GM12878 (cell line): ENCODE measurements at places on chromosomes 16 and 17. TPM values are rescaled to one million over a fixed set of nuclear protein-coding genes. Genes with fewer than 3 reads are reported as not detected.

DNA sequence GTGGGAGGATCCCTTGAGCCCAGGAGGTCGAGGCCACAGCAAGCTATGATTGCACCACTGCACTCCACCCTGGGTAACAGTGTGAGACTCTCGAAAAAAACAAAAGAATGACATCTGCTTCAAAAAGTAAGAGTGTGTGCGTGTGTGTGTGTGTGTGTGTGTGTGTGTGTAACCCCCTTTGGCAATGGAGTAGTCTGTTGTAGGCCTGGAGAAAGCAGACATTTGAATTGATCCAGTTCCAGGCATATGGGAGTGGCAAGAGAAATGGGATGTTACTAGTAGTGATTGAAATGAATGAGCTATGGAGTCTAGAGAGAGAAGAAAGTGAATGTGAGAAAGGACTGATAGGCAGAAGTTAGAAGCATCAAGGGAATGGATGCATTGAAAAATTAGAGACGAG, 9.9 kb downstream of the CASC3 start:
- no peak overlapping the region for H3K4me3 ChIP-seq
- peaks cover 17% of the 10 kb centered on the region for H3K36me3 ChIP-seq
- DNase-seq: no peak
- H3K27ac ChIP-seq: no peak overlapping the region

GRCh38 chr16:21701271-21701670, 37.5 kb downstream of the OTOA start:
- H3K4me3 ChIP-seq: no peak overlapping the region
- H3K36me3 ChIP-seq: no peaks in the 10 kb centered on the region
- H3K4me1 ChIP-seq: peaks cover 11% of the 10 kb centered on the region
- H3K27ac ChIP-seq: no peak overlapping the region

The IRF8 gene
- 121 and 125 TPM in 2 replicates for polyA plus RNA-seq

The CDK3 gene
- 2.1 and 3.5 TPM in 2 replicates for polyA plus RNA-seq

DNA sequence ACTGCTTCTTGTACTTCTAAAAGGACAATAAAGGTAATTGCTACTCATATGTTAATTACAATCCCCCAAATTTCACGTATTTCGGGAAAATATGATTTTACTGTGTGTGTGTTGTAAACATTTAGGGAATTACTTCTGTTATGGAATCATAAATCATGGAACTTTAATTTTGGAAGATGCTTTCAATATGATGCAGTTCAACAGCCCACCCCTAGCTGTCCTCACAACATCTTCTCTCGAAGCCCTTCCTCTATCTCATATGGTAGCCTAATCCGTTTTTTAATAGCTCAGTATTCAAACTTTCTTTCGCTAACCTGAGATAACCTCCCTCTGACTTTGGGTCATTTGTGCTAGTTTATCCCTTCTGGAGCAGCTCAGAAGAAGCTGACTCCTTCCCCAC, 78.4 kb downstream of the ANKFN1 start:
- H3K36me3 ChIP-seq: no peaks in the 10 kb centered on the region
- no peak overlapping the region for H3K27ac ChIP-seq
- no peaks in the 10 kb centered on the region for H3K4me1 ChIP-seq
- no peak overlapping the region for H3K4me3 ChIP-seq

The HS3ST3B1 gene
- polyA plus RNA-seq: 0.07 TPM in 1 of 2 replicates, not detected in the other

- H3K36me3 ChIP-seq: peaks cover 11% of the 10 kb centered on the region; the same call in 1 of the 2 replicates
- H3K4me3 ChIP-seq: no peak overlapping the region
- H3K27me3 ChIP-seq: no peaks in the 10 kb centered on the region
- no peak for DNase-seq
Measured at GRCh38 chr16:72023962-72024361, 15.4 kb downstream of the DHODH start.
